Inflammatory macrophage treated with lipopolysaccharide for 1 hour (primary cell): ENCODE measurements at places on chromosomes 5 and 9.
A peak's percentile ranks its signal among the peaks of the same experiment; 100 is the strongest.

GRCh38 chr5:169914766-169915165, 65.5 kb downstream of the INSYN2B start:
- DNase-seq: no peak

GRCh38 chr9:133609311-133610098, at the start of gene FAM163B:
FAM163B (minus strand) TSS chr9:133609389; CDS start chr9:133580223, 29,166 bp downstream.
- no peak for DNase-seq

DNA sequence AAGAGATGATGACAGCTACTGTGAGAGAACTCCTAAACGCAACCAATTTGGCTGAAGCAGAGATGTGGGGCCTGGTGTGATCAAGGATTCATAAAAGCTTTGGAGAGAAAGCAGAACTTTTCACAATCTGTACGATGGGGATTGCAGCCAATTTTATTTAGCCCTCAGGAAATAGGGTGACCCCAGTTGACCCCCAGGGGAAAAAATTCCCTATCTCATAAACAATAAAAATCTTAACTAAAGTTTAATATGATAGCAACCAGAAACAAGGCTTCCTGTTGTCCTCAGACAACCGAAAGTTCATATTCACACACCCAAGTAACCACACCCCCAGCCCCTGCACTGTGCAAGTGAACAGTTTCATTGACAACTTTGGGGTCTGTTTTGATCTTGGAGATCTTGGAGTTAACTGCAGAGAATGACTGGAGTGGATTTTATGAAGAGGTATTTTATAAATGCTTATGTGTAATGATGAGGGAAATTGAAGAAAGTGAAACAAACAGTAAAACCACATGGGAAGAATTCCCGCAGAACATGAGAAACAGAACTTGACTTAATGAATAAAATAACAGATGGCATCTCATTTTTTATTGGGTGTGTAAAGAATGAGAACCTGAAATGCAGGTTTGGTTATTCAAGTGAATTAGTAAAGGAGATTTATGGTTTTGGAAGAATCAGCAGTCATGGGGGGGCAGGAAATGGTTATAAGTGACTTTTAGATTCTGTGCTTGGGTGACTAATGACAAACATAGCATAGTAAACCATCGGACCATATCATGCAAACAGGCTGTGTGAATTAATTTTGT, 94.5 kb downstream of the PDE4D start:
- no peak for DNase-seq

- no peak for DNase-seq
Measured at GRCh38 chr5:124544366-124545055, 201.9 kb downstream of the ZNF608 start.

- DNase-seq: no peak
Measured at GRCh38 chr5:28809811-28810750, 1771.7 kb upstream of the CDH9 start.

GRCh38 chr9:132656299-132656698, 13.5 kb downstream of the DDX31 start:
- no peak for DNase-seq

DNA sequence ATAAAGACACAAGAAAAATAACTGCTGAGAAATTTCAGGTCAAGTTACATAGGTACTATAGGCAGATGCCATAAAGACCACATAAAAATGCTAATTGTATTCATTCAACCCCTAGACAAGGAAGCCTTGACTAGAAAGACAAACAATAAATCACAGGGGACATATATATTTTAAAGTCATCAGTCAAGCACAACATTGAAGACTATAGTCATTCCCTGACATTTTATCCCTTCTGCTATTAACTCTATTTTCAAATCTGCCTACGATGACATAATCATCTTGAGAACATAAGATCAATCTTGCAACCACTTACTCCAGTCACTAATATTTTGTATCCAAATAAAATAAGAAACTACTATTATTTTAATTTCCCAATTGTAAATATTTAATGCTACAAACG, 38.3 kb downstream of the FAM13B start:
- no peak for DNase-seq

DNA sequence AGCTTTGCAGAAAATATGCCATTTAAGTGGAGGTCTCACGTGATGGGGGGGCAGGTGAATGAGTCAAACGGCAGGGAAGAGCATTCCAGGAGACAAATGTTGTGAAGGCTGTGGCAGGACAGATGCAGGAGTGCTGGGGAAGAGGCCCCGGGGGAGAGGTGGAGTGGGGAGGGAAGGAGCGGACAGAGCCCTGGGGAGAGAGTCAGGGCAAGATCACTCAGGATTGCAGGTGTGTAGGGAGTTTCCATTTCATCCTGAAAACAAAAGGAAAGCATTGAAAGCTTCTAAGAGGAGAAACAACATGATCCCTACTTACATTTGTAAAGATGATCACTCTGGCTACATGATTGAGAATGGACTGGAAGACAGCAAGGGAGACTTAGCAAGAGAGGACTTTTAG, 323.3 kb downstream of the ASTN2 start:
- DNase-seq: no peak

DNA sequence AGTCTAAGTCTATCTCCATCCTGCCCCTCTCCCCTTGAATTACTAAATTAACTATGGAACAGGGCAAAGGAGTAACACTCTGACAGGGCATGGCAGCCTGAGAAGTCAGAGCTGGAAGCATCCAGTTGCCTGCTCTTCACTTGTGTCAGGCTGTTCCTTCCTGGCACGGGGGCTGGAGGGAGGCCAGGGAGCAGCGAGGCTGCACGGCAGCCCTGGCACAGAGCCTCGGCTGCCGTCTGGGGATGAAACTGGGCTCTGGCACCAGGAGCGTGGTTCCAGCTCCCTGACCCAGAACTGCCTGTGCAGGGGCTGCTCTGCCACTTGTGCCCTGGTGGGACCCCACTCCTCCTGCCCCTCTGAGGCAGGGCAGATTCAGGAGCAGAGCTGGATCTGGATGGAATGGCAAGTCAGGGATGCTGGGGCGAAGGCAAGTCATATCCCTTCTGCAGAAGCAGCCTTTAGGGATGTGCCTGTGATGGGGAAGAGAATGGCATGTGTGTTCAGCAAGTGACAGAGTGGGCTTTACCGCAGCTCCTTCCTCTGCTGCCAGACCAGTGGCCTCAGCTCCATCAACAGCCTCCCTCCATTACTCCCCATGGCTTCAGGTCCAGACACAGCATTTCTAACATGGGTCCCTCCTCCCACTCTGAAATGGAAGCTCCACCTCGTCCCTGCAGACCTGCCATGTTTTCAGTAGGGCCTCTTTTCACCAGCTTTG, 42.2 kb upstream of the PDE8B start:
- DNase-seq: no peak

DNA sequence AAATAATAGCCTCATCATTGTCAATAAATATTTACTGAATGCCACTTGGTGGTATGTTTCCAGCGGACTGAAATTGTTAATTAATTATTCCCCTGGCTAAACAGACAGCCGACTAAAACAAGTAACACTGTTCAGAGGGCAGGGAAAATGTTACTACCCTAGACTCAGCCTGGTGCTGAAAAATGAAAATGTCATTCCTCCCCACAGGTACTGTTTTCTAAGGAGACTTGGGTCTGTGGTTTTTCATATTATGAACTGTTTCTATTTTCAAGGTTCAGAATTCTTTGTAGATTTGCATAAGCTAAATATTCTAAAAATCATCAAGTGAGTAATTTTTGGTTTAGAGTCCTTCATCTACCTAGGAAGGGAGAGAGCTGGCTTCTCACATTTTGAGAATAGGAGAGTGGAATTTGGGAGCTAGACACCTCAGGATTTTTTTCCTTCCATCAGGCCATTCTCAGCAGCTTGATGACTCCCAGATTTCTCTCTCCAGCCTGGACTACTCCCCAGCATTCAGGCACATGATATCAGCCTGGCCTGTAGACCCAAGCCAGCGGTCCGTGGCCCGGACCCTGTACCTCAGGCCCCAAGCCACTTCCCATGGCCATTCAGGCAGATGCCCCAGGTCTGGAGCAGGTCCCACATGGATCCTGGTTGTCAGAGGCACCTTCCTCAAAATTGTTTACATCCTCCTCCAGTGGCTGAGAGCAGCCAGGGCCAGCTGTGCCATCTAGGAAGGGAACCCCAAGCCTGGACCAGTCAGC, 24.4 kb downstream of the BHMT start:
- DNase-seq: no peak

- no peak for DNase-seq
Measured at GRCh38 chr5:117833691-117834090, 1154.7 kb downstream of the DTWD2 start.

- no peak for DNase-seq
Measured at GRCh38 chr9:83430681-83431080, 107.5 kb downstream of the FRMD3 start.

DNA sequence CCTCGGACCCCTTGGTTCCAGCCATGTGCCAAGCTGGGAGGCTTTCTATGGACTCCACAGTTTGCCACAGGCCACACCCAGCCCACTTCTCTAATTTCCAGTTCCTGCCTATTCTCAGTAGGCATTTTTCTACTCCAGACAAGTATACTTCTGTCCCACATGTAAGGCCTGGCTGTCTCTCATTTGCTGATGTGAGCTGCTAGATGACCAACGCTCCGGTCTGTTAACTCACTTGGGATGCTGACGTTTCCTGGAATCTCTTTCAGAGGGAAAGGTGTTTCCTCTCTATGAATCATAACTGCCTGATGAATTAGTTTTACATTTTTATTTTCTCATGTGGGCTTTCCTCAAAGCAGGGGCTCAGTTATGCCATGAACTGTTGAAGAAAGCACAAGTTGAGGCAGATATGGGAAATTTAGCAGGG, 36.3 kb downstream of the ERGIC1 start:
- DNase-seq: peak; percentile 88

- DNase-seq: no peak
Measured at GRCh38 chr5:142690667-142691066, 4.8 kb upstream of the FGF1 start.

DNA sequence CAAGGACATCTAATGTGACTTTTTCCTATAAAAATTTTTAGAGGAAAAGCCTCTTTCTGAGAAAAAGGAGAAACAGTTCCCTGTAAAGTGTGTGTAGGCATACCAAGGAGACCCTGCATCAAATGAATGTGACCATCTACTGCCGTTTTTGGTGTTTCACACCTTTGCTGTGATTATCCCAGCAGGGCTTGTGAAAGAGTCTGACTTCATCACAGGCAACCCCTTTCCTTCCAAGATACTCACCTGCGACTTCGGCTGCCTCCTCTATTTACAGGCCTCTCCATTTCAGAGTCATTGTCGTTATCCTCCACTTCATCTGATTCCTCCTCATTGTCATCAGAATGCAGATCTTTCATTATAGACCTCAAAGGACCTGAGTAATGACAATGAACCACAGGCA, 259.1 kb downstream of the MLLT3 start:
- no peak for DNase-seq

DNA sequence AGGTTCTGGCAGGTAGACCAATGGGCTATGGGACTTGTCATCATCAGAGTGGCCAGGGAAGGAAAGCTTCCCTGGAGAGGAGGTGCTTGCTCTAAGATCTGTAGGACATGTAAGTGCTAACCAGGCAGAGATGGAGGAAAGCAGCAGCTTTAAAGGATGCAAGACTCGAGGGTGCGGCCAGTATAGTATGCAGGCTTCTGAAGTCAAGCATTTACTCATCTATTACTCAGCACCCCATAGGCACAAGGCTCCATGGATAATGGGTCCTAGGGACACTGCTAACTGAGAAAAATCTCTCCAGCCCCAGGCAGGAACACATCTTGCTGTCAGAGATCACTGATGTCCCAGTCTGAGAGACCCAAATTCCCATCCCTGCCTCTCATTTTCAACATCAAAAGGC, 49.7 kb downstream of the WWC1 start:
- DNase-seq: no peak

GRCh38 chr5:131357739-131358561, 94.1 kb downstream of the CDC42SE2 start:
- peak; percentile 60 for DNase-seq

- DNase-seq: peak; percentile 67
Measured at GRCh38 chr9:70553707-70554673, 139.5 kb upstream of the KLF9 start.

- DNase-seq: no peak
Measured at GRCh38 chr5:158937381-158937952, 162.2 kb downstream of the EBF1 start.

GRCh38 chr5:135167634-135168033, 133.6 kb upstream of the PITX1 start:
- DNase-seq: no peak

GRCh38 chr5:88558366-88558765, 289.7 kb upstream of the TMEM161B start:
- DNase-seq: no peak

DNA sequence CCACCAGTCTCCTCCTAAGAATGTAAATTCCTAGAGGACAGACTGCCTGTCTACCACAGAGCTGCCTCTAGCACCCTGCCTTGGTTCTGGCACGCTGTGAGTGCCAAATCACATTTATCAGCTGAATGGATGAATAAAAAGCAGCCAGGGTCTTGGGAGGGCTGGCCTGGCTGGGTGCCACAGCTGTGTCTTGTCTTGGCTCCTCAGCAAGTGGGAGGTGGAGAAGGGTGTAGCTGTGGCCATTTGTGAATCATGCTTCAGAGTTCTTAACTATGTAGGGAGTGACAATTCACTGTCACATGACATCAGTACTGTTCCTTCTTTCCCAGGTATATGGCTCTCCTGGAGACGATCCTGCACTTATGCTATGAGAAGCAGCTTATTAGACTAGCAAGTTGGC, 70.6 kb downstream of the DCP2 start:
- no peak for DNase-seq

DNA sequence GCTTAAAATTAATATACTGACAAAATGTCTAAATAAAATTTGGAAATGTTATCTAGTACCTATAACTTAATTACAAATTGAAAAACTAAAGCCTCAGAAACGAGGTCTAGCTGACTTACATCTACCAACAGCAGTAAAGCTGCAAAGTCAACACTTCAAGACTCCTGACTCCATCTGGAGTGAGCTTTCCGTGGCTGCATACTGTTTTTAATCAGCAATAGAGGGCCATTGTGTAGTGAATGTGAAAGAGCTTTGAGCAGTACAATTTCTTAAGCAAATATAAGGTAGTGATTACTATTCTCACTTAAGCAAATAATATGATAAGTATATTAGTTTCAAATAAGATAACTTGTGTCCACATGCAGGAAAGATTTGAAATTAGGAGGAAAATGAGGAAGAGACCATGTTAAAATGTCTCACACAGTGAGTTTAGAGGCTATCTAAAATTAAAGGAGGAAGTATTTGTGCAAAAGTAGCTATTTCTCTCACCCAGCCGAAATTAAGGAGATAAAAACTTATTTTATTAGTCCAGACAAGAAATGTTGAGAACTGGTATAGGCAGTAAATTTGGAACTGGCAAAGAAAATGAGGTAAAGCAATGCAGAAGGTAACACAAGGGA, 6.4 kb downstream of the SPINK6 start:
- no peak for DNase-seq

GRCh38 chr5:169024421-169024820, 276.5 kb downstream of the SLIT3 start:
- no peak for DNase-seq

DNA sequence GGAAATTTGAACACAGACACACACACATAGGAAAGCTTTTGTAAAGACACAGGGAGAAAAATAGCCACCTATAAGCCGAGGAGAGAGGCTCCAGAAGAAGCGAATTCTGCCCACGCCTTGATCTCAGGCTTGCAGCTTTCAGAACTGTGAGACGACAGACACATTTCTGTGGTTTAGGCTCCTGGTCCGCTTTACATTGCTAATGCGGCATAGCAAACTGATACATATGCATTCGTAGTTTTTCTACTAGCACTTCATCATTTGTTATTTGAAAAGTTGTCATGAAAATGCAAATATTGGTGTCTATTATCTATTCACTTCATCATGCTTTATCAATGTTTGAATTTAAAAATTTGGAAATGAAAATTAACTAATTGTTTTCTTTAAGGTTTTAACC, 674.9 kb downstream of the SEMA5A start:
- DNase-seq: no peak
